ENCODE measurements at places on chromosomes 2 and 18. TPM values are rescaled to one million over a fixed set of nuclear protein-coding genes. Genes with fewer than 3 reads are reported as not detected.

DNA sequence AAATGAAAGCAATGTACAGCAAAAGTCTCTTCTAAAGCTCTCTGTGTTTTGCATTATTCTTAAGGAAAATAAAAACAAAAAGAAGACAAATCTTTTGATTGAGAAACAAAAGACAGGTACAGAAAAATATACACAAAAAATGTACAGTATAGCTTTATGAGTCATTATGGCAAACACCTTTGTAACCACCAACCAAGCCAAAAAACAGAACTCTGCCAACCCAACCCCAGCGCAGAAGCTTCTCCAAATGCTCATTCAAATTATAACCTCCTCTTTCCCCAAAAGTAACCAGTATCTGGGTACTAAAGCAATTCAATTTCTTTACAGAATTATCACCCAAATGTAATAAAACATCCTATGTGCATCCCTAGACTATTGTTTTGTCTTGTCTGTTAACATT, 255.9 kb upstream of the STON1 start:
- H3K4me1 ChIP-seq: peaks cover 2% of the 10 kb centered on the region
- no peak overlapping the region for H3K4me3 ChIP-seq
- DNase-seq: no peak

The SUPT7L gene
- total RNA-seq: 41.2 TPM

The MAP4K3 gene
- 78.4 TPM for total RNA-seq

The CTAGE1 gene
- 0.07 TPM for total RNA-seq

The CASP10 gene
- 2.8 TPM for total RNA-seq

All from mesothelial cell of epicardium (in vitro differentiated cells).